ENCODE measurements at places on chromosomes 2 and 18.
A peak's percentile ranks its signal among the peaks of the same experiment; 100 is the strongest.

- DNase-seq: no peak
Measured at GRCh38 chr2:101431486-101431885, 43.4 kb downstream of the RFX8 start.

- DNase-seq: no peak
Measured at GRCh38 chr2:29236074-29236473, 120.9 kb downstream of the CLIP4 start.

DNA sequence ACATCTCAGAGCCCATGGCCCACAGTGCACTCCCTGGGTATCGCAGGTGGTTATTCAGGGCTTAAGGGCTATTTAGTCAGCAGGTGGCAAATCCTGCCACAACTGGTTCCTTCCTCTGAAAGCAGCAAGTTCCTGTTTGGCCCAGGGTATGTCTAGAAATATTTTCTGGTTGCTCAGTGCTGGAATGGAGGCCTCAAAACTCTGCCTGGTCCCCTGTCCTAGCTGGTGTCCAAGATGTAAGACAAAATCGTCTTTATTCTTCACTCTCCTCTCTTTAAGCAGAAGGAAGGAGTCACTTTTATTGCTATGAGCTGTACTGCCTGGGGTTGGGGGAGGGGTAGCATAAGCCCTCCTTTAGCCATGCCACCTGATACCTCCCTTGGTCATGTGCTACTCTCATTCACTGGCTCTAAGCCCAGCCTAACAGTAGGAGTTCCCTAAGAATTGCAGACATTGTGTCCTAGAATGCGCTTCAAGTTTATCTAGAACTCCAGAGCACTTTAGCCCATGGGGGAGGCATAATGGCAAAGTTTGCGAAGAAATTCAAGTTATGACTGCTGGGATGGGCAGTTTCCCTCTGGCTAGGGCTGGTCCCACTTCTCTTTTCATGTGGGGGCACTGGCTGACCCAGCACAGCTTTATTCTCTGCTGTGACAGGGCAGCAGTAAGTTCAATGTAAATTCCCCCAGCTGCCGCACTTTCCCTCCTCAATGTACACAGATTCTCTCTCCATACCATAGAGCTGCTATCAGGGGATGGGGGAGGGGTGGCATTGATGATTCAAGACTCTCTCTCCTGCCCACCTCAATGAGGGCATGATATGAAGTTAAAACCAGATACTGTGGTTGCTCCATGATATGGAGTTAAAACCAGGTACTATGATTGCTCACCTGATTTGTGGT is 27.1 kb upstream of the CWC22 start:
- DNase-seq: no peak

DNA sequence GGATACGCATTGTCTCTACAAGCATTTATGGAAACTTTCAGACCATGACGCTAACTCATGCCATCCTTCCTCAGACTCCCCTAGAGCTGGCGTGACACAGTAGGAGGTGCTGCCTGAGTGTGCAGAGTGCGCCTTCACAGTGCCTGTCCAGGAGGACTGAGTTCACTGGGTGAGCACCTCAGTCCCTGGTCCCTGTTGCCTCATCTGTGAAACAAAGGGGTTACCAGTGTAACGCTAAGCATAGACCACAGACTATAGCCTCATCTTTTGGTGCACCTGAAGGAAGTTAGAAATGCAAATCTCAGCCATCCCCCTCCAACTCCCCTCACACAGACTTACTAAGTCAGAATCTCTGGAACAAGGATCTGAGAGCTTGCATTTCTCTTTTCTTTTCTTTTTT is 142.8 kb downstream of the TMEM17 start:
- no peak for DNase-seq

DNA sequence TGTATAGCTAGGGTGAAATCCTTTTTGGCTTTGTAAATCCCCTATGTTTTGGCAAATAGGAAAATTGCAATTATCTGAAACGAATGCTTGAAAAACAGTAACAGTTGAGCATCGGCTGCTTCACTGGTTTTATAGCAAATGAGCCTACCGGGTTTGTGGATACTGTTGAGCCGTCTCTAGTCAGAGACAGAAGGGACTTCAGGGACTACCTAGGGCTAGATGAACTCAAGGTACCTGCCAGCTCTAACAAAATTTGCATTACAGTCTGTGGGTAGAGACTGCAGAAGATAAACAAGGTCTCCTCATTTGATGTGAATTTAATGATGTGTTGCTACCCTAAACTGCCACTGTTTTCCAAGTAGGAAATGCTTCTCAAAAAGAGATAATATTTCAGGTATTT is 101.1 kb downstream of the EML6 start:
- DNase-seq: no peak

DNA sequence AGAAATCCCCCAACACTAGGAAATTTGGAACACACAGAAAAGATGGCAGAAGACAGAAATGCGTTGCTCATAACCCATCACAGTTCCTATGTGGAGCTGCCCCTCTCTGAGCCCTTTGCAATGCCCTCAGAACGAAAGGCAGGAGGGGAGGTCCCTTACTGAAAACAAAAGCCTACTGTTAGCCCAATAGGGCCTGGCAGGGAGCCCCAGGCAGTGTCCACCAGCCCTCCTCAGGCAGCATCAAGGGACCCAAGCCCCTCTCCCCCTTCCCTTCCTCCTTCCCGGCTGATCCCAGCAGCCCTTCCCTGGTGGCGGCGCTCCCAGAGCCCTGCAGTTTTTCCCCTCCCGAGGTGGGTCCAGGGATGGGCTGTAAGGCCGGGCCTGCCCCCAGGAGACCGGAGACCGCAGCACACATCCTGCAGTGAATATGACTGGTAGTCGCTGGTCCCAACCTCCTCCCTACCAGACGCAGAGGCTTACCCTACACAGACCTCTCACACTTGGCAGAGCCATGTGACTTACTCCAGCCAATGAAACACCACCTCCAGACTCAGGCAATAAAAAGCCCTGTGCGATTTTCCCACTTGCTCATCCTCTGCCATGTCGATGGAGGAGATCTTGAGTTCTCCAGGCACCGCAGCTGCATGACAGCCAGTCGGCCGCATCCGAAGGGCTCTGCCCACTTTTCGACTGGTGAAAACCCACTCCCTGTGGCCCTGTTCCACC is 19.4 kb upstream of the DUSP2 start:
- DNase-seq: peak; percentile 89

- peak; percentile 43 for DNase-seq
Measured at GRCh38 chr2:24721470-24721869, 71.7 kb downstream of the PTRHD1 start.

- no peak for DNase-seq
Measured at GRCh38 chr2:55011831-55012671, 38.2 kb downstream of the RTN4 start.

- no peak for DNase-seq
Measured at GRCh38 chr2:170716851-170717598, 1.9 kb downstream of the SP5 start.

DNA sequence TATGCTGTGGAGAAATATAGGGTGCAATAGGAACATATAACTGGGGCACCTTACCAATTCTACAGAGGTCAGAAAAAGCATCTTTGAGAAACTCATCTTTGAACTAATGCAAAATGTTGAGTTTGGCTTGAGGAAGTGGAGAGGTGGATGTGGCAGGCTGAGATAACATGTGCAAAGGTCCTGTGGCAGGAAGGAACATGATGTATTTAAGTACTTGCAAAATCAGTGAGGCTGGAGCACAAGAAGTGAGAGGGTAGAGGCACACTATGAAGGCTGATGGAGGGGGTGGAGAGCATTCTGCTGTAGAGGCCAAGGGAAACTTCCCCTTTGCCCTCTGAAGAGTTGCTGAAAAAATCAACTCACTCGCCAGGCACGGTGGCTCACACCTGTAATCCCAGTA is 14.7 kb upstream of the RAB1A start:
- DNase-seq: no peak

GRCh38 chr18:75264195-75264594 is 53.6 kb downstream of the TSHZ1 start:
- no peak for DNase-seq

GRCh38 chr2:133680343-133681049 is 112.2 kb upstream of the NCKAP5 start:
- DNase-seq: no peak

DNA sequence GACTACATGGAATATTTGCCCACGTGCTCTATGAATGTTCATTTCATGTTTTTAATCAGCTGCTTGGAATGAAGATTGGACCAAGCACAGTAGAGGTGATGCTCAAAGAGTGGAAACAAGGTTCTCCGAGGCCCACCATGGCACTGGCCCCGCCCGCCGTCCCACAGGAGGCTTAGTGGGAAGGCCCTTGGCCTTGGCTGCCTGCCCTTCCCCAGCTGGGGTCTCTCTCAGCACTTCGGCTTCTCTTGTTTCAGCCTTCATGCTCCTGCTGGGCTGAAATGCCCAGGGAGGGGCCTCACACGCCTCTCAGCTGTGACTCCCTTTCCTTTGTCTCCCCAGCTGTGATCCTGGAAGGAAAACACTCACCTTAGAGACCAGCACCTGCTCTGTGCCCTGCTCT is 833.2 kb downstream of the GALR1 start:
- DNase-seq: no peak

DNA sequence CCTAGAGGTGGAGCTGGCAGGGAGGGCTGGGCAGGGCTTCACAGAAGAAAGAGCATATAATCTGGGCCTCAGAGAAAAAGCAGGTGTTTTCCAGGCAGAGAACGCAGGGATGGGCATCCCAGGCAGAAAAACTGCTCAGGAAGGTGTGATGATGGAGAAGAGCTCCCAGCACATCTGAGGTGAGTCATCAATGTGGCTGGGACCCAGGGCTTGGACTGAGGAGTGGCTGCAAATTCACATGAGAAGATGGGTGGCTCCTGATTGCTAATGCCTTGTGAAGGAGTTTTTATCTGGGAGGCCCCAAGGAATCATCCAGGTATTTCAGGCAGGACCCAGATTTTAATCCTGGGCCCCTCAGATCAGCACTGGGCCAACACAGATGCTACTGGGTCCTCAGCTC is 10.2 kb downstream of the IL1F10 start:
- no peak for DNase-seq

DNA sequence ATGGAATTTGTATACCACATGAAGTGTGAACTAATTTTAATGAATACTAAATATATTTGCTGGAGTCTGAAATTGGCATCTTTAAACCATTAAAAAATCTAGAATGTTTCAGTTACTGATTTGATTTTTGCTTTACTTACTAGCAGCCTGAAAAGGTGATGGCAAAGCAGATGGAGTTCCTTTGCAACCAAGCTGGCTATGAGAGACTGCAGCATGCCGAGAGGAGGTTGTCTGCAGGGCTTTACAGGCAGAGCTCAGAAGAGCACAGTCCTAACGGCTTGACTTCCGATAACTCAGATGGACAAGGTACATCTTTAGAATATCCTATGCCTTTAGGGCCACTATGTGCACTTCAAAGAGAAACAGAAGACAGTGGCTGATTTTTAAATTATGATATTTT is 36.5 kb downstream of the NAB1 start:
- no peak for DNase-seq

DNA sequence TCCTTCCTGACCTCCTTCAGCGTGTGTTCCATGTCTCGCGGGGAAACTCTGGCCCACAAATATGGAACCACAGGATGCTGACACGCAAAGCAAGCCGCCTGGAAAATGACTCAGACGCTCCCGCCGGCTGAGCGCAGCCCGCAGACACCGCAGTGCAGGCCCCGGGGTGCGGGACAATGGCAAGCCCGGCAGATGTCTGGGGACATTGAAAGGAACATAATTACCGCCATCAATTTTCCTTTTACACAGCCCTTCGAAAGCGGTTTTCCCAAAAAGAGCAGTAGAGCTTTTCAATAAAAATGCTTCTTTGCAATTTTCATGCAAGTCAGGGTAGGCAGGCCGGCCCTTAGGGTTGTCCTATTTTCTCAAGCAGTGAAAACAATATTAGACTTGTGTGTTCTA is 159.2 kb upstream of the SH3BP4 start:
- no peak for DNase-seq

DNA sequence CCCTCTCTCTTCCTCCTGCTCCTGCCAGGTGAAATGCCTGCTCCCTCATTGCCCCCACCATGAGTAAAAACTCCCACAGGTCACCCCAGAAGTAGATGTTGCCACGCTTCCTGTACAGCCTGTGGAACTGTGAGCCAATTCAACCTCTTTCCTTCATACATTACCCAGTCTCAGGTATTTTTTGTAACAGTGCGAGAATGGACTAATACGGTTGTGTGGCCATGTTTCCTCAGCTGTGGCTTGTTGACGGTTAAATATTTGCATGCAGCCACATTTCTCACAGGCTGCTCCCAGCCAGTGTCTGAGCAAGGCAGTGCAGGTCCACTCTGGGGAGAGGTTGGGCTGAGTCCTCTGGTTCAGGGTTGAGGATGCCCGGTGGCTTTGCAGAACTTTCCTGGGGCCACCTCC is 27.8 kb upstream of the COPS8 start:
- no peak for DNase-seq

DNA sequence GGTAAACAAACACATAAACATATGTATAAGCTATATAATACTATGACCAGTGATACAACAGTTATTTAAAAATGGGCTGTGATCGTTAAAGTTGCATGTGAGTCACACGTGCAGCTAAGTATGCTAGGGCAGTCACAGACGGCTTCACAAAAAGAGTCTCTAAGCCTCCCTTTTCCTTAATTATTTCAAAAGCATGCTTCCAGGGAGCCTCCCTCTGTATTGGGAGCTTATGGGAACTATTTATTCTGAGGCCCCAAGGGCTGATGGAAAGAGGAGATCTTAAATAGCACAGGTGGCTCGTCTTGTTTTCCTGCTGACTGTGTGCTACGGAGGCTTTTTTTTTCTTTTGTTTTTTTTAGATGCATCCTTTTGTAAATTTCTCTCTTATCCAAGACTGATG is 94.3 kb downstream of the ADCYAP1 start:
- no peak for DNase-seq

DNA sequence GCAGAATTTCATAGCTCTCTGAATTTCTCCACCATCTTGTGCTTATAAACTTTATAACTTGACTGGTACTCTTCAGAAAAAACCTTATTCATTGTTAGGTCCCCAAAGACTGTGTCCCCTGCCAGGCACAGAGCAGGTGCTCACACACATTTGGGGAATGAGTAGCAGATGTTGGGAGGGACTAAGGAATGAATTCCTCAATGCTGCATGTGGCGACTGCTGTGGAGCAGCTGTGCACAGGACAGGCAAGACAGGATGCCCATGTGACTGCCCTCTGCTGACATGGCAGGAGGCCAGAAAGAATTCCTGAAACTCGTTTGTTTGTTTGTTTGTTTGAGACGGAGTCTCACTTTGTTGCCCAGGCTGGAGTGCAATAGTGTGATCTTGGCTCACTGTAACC is 122.3 kb upstream of the ITGA6 start:
- no peak for DNase-seq

- peak; percentile 60 for DNase-seq
Measured at GRCh38 chr2:17851731-17852585, 26.5 kb upstream of the KCNS3 start.

- DNase-seq: no peak
Measured at GRCh38 chr18:61785588-61785987, 107.2 kb downstream of the RNF152 start.

GRCh38 chr2:17581831-17582230 is 41.3 kb downstream of the VSNL1 start:
- no peak for DNase-seq

GRCh38 chr2:96305979-96306308 is 598 bp upstream of the SNRNP200 start:
- DNase-seq: no peak

- no peak for DNase-seq
Measured at GRCh38 chr2:192655916-192656315, 461.2 kb upstream of the TMEFF2 start.

- no peak for DNase-seq
Measured at GRCh38 chr2:75667884-75668283, 21.3 kb downstream of the MRPL19 start.

GRCh38 chr2:101435001-101435862 is 39.7 kb downstream of the RFX8 start:
- no peak for DNase-seq

Data from activated naive CD4-positive, alpha-beta T cell treated with anti-CD3 and anti-CD28 coated beads for 36 hours (primary cell).